Vagina (tissue), 2 donors: ENCODE measurements at places on chromosomes 7 and 10.

DNA sequence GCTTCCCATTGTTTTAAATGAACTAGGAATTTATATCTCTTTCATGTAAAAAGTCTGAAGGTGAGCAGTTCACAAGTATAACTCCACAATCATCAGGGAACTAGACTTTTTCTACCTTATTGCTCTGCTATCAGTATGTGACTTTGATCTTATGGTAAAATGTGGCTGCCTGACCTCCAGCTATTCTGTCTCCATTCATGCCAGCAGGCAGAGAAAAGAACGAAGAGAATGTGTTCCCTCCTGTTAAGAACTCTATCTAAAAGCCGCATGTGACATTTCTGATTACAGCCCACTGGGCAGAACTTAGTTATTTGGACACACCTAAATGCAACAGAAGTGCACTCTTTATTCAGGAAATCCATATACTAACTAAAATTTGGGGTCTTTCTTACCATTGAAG, 102.8 kb upstream of the MBL2 start:
- no peak for DNase-seq

DNA sequence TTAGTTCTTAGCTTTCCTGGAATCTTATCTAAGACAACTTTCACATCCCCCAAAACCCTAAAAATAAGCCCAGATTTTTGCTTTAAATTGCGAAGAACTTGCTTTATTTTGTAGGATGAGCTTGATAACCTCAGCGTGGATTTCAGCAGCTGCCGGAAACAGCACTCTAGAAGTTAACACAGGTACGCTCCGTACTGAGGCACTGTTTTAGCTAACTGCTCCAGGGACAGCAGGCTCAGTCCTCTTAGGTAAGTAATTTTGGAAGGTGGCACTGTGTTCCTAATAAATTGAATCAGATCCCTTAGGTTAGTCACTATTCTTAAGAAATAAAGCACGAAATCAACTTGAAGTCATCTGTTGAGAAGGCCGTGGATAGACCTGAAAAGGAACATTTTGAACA, 2.2 kb upstream of the AUTS2 start:
- no peak for DNase-seq

DNA sequence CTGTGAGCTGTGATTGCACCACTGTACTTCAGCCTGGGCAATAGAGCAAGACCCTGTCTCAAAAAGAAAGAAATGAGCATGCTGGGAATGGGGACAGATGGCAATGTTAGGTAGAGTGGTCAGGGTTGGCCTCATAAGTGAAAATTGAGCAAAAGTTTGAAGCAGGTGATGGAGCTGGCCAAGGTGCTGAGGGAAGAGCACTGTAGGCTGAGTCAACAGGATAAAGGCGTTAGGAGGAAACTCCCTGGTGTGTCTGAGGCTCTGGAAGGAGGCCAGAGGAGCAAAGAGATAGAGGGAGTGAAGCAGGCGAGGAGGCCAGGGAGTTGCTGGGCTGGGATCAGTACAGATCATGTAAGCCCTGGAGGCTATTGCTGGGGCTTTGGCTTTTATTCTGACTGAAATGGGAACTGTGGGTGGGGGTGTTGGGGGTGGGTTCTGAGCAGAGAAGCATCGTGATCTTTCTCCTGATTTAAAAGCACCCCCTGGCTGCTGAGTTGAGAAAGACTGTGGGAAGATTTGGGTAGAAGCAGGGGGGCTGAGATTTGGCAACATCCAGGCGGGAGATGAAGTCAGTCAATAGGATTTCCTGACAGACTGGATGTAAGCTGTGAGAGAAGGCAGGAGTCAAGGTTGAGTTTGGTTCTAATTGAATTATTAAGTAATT, 52.5 kb upstream of the VKORC1L1 start:
- DNase-seq, result no peak

GRCh38 chr7:124857672-124858235, 71.9 kb downstream of the POT1 start:
- no peak for DNase-seq

DNA sequence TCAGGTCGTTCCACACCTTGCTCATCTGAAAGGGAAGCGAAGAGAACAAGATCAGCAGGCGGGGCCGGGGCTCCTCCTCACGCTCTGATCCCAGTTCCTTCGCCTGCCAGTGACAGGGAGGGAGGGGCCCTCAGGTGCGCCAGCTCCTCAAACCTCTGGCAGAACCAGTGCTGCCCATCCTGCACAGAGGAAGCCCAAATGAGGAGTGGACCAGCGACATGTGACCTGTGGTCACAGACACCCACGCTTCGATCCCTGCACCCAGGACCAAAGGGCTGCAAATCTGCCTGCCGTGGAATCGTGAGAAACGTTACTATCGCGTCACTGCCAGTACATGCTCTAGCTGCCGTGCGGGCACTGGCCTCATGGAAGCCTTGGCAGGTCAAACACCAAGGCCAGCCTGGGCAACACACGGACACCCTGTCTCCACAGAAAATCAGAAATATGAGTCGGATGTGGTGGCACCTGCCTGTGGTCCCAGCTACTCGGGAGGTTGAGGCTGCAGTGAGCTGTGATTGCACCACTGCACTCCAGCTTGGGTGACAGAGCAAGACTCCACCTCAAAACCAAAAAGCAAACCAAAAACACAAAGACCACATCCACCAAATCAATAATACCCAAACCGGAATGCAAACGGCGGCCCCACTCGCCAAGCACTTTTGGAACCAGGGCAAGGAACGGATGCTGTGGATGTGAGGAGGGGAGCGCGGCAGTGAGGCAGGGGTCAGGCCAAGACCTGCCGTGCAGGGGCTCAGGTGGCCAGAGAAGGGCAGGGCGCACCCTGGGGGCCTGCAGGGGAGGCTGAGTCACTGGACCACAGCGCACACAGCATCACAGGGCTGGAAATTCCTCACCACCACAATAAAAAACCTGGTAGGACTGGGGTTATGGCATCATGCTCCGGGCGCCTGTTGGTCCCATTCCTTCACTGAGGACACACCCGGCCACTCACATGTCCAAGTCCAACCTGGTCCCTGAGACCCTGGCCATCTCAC, 13.4 kb downstream of the NUDT1 start:
- no peak for DNase-seq

DNA sequence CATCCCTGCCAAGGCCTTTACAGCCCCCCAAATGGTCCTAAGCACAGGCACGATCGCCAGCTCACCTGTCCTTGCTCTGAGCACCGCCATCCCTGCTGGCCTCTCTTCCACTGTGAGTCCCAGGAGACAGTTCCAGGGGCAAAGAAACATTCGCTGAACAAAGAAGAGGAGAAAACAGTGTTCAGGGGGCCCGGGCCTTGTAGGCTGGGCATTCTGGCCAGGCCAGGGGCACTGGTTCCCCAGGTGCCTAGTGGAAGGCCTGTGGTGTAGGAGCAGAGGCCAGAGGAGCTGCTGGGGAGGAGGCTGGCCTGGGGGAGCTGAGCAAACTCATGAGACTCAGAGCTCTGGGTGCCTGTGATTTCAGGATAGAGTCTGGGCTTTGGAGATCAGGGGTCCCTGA, 22.6 kb downstream of the AQP1 start:
- peak; percentile 83 for DNase-seq

DNA sequence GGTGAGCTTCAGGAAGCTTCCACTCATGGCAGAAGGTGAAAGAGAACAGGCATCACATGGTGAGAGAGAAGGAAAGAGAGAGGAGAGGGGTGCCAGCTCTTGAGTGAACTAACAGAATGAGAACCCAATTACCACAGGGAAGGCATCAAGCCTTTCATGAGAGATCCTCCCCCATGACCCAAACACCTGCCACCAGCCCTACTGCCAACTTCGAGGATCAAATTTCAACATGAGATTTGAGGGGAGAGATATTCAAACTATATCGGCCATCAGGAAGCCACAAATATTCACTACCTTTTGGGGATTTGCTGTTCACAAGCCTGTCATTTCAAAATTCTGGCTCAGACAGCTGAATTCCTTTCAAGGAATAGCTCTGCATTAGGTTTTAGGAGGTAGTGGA, 39.9 kb upstream of the SMNDC1 start:
- no peak for DNase-seq

DNA sequence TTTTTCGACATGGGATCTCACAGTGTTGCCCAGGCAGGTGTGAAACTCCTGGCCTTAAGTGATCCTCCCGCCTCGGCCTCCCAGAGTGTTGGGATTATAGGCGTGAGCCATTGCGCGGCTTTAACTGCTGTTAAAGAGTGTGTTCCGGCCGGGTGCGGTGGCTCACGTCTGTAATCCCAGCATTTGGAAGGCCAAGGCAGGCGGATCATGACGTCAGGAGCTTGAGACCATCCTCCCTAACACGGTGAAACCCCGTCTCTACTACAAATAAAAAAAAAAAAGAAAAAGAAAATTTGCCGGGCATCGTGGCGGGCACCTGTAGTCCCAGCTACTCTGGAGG, 1.1 kb downstream of the RABGEF1 start:
- DNase-seq, result no peak

GRCh38 chr10:101562231-101562630, 25.8 kb downstream of the POLL start:
- DNase-seq, result no peak

DNA sequence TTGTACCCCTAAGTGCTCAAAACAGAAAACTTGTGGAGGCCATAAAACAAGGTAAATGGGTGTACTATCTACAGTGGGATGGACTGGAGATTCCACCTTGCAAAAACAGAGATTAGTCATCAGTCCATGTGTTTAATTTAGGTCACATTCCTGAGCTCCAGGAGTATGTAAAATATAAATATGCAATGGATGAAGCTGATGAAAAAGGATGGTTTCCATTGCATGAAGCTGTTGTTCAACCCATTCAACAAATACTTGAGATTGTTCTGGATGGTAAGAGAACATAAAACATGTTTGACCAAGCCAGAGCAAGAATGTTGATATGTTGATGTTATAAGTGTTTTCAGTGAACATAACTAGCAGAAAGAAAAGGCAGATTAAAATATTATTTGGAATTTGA, 14.6 kb downstream of the ASB15 start:
- no peak for DNase-seq

DNA sequence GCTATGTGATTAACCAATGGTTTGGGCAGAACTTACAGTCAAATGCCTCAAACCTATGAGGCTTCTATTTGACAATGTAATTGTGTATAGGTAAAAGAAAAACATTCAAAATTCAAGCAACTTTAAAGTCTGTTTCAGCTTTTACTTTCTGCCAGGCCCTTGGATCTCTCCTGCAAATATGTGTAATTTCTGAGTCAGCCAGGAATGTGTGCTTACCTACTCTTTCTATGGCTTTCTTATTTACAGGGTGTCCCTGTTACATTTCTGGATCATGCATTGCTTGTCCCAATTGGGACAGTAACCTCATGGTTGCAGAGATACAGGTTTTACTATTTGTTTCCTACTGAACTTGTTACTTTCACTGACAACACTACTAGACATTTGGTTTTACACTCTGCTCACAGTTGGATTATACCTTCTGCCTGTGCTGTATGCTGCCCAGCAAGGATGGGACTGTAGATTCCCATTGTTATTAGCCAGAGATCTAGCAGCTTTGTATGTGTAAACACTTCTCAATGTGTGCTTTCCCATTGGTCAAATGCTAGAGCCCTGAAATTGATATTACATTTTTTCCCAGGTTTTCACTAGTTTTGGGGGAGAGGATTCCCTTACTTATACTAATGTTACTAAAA, 355.3 kb downstream of the ARL4A start:
- no peak for DNase-seq

GRCh38 chr7:2530071-2530987, 10.8 kb downstream of the LFNG start:
- no peak for DNase-seq
